ENCODE measurements at places on chromosomes 2 and 18. TPM values are rescaled to one million over a fixed set of nuclear protein-coding genes. Genes with fewer than 3 reads are reported as not detected.

GRCh38 chr2:4882421-4882820, 809.8 kb upstream of the SOX11 start:
- DNase-seq: no peak

- DNase-seq: no peak
Measured at GRCh38 chr2:238689871-238690389, 158.0 kb upstream of the TWIST2 start.

DNA sequence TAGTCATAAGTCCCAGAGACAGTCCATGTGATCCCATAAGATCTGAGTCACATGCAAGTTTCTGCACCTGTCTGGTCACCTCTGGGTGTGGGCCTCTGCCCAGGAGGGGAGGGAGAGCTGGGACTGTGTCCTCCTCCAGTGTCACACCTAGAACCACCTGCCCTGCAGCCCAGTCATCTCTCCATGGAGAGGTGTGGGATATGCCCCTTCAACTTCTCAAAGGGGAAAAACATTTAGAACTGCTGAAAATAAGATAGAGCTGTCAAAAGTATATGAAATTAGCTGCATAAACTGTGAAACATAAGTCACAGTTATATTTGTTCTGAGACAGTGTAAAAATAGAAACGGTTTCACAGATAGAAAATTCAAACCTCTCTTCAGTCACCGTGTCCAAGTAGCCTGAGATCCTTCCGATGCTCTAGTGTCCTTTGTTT, 55.4 kb downstream of the NGEF start:
- DNase-seq: no peak

GRCh38 chr2:218193701-218194100, 23.3 kb upstream of the ARPC2 start:
- DNase-seq: no peak

DNA sequence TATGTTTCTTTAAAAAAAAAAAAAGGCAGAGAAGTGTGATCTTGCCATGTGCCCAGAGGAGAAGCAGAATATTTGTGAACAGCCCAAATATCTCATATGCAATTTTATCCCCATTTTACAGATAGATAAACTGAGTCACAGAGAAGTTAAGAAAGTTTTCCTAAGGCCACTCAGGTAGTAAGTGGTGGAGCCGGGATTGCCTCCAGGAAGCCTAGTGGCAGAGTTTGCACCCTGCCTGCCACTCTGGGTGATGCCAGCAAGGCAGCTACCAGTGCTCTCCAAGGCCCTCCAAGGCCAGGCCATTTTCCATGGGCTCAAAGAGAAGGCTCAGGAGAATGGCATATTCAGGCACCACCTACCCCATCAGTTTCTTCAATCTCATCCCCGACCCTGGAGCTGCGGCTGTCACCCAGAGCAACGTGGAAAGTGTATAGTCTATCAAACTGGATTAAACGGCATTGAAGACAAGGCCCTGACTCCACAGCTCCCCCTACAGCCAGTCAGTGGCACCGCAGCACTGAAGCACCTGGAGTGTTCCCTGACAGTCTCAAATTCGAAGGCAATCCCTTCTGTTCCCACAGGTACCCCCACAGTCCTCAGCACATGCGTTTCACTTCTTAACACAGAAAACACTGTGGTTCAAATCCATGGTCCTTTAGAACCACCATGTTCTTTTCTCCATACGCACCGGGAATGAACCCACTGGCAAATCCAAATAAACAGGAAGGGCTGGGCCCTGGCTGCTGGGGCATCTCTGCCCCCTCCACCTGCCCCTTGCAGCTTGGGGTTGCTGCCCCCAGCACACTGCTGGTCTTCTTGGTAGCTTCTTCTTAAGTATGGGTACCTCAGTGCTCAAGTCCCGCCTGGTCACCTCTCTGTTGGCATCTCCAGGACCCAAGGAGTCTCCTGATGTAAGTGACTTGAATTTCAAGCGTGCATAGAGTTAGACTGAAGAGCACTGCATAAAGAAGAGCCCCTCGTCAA, 175.3 kb downstream of the INHBB start:
- peak; percentile 38 for DNase-seq

DNA sequence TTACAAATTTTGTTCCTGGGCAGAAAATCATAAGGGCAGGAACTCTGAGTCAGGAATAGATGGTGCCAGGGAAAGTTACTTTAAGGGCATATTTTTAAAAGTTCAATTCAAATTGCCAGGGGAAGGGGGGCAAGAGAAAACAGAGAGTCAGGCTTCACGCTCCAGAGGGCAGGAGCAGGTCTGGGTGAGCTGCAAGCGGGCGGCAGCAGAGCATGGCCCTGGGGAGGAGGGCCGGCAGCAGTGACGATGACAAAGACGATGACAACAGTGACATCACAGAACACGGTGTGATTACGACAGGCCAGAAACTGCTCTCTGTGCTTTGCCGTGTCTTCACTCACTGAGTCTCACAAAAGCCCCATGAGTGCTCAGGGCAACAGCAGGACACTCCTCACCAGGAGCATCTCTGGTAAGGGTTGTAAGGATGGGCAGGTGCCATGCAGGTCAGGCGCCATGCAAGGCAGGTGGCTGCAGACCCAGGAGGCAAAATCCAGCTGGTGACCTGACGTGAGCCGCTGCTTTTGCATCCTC, 23.3 kb downstream of the CHST10 start:
- no peak for DNase-seq

DNA sequence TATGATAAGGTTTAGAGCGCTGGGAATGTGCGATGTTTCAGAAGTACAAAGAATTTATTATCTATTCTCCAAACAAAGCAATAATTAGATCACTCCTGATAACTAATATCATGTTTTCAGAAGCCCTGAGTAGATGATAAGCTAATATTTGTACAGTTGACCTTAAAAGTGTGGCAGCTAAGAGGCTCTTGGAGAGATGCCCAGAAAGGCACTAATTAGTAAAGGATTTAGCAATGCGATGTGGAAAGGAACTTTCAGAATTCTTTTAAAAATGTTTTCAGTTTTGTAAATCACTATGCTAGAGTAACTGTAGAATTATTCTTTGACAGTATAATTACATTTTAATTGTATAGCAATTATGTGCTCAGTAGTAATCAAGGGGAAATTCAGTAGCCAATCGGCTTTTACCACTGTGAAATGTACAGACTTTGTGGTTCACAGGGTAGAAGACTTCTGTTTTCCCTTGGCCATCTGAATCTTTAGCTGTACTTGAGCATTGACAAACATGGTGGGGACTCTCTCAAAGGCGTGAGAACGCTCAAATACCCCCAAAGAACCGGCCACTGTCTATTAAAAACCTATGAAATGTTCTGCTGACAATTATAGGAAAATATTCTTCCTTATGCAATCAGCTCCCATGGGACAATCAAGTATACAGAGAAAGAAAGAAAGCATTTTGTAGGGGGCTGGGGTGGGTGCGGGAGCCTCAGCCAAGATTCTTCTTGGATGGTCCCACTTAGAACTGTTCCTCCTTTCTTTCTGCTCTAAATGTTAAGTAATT, 262.8 kb upstream of the AGAP1 start:
- no peak for DNase-seq

GRCh38 chr2:64938607-64939285, 50.5 kb upstream of the SLC1A4 start:
- DNase-seq: no peak

- peak; percentile 82 for DNase-seq
Measured at GRCh38 chr18:44838971-44839666, 158.4 kb downstream of the SETBP1 start.

DNA sequence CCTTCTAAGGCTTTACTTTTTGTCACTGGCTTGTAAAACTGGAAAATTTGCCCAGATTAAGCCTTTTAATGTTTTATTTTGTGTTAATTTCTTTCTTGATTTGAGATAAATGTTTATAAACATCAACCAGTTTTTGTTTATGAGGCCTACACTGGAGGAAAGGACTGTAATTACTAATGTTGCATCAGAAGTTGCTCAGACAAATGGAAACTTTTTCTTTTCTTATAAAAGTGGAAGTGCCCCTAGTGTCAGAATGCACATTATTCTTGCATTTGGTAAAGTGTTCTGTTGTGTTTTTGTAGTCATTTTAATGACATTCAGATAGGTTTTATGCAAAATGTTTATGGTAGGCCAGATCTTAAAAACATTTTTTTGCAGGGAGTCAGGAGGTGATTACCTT, 25.3 kb downstream of the LCLAT1 start:
- DNase-seq: no peak

DNA sequence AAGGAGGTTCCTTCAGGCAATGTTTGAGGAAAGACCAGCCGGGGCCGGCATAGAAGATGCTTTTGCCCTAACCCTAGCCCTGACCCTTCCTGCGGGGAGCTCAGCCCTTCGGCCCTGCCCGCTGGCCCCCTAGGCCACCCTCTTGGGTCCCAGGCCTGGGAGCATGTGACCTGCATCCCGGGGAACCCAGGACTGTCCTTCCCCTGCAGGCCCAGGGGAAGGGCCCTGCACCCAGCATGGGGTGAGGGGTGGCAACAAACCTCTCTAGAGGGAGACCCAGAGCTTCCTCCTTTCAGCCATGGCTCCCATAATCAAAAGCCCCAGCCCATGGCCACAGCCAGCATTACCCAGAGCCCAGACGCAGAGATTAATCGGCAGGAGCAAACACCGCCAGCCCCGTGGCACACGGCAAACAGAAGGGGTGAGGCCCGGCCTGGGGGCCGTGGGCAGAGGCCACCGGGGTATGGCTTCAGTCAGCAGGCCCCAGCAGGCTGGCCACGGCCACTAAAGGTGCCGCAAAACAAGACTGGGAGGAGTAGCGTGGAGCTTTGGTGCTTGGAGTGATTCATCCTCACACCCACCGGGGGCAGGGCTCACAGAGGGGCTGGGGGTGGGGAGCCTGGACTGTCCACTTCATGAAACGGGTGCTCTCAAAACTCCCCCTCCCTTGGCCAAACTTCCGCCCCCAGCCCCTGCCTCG, 61.6 kb upstream of the HPCAL1 start:
- DNase-seq: peak; percentile 2

GRCh38 chr2:113015655-113016054, 10.4 kb downstream of the IL36A start:
- DNase-seq: no peak

GRCh38 chr18:63895190-63895589, 7.7 kb downstream of the SERPINB2 start:
- DNase-seq: no peak

- DNase-seq: no peak
Measured at GRCh38 chr18:54528942-54529376, 62.1 kb upstream of the DYNAP start.

- no peak for DNase-seq
Measured at GRCh38 chr2:119372778-119373568, 6.2 kb downstream of the DBI start.

DNA sequence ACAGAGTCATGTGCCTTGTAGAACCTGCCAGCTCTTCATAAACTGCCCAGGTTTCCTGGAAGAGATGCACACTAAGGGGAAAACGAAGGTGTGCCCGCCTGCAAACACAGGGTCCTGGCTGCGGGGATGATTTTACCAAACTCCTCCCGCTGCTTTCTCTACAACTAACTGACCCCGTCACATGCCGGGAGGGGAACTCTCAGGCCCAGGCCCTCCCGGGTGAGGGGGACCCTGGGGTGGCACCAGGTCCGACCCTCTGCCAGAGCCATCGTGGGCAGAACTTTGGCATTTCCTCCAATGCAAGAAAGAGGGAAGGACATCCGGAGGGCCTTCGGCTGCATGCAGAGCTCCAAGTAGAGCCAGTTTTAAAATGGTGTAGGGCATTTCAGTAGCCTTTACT, 28.6 kb downstream of the CAPN13 start:
- no peak for DNase-seq

- DNase-seq: no peak
Measured at GRCh38 chr2:216713691-216714336, 18.5 kb upstream of the IGFBP5 start.

DNA sequence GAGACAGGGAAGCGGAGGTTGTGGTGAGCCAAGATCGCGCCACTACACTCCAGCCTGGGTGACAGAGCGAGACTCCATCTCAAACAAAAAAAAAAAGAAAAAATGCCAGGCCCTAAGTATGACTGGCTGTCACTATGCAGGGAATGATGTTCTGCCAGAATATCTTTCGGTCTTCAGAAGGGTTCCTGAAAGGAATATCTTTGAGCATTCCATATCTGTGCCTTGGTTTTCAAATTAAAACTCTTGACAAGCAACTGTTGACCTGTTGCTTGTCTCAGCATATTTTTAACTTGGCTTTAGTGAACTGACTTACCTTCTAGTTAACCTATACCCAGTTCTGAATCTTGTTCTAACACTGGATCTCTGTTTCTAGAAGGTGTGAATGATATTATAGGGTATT, 953.2 kb upstream of the FAM98A start:
- no peak for DNase-seq

The CFAP65 gene
- 0.39 TPM for total RNA-seq

The POTEC gene
- not detected for total RNA-seq

The IL1F10 gene
- total RNA-seq: not detected

The HOXD12 gene
- total RNA-seq: not detected

The DNER gene
- 0.40 TPM for total RNA-seq

The PSD4 gene
- 68.4 TPM for total RNA-seq

The TEX44 gene
- not detected for total RNA-seq

The UPP2 gene
- total RNA-seq: not detected

The NAT8 gene
- total RNA-seq: 0.73 TPM
